ENCODE measurements at places on chromosomes 11 and 22.

- DNase-seq, result peak; percentile 62
These were observed 26.1 kb upstream of the EED start for GRCh38 chr11:86218125-86219084.

DNA sequence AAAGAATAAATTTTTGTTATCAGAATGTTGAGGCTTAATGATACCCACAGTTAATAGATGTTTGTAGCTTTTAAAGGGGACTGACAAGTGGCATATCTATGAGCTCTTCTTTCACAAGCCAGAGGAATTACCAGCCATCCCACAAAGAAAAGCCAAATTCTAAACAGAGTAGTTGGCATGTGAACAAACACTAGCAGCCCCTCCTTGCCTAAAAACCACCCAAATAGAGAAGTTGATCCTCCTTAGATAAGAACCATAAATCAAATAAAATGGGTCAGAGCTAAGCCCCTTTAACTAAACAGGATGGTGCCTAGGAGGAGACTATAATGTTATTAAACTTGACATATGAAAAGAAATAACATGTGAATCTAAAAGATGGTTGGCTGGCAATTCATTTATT is 11.4 kb downstream of the LPXN start:
- no peak for DNase-seq

- no peak for DNase-seq
These were observed 65.2 kb downstream of the ARFGAP3 start for GRCh38 chr22:42791721-42792452.

GRCh38 chr11:62392506-62392905 is 26.3 kb upstream of the SCGB1A1 start:
- DNase-seq, result no peak

DNA sequence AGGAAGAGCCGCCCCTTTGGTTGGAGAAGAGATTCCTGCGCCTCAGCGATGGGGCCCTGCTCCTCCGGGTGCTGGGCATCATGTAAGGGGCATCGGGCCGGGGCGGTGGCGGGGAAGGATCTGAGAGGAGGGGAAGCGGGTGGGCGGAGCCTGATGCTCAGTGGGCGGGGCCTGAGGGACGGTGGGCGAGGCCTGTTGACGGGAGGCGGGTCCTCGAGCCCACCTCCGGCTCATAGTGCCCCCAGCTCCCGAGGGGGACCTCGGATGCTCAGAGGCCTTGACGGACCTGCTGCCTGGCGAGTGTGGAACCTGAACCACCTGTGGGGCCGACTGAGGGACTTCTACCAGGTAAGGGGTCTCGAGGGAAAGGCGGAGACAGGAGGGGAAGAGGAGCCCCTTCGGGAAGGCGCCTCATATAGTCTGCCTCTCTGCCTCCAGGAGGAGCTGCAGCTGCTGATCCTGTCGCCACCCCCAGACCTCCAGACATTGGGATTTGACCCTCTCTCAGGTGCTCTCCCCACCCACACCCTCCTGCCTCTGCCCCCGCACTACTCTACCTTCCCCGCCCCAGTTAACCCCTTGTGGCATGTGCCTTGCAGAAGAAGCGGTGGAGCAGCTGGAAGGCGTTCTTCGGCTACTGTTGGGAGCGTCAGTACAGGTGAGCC is 799 bp downstream of the CCDC88B start:
- peak; percentile 74 for DNase-seq

- no peak for DNase-seq
These were observed 102.7 kb upstream of the SEZ6L start for GRCh38 chr22:26066534-26066933.

DNA sequence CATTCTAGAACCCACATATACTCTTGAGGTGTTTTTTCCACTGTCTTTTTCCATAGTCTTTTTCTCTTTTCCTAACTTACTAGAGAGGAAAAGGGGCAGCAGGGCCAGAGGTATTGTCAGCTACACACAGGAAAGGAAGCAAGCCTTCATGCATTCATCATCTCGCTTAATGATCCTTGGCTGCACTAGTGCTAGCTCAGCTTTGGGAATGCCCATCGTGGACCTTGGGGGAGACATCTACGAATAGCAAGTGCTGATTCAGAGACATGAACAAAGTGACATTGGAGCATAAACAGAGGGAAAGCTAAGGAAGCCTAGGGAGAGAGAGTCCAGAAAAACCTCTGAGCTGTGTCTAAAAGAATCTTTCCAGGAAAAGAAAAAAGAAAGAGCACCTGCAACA is 466.3 kb upstream of the ARHGAP42 start:
- no peak for DNase-seq

All from activated T-cell treated with anti-CD3 and anti-CD28 coated beads for 48 hours (primary cell).